ENCODE measurements at places on chromosomes 16 and 17.

DNA sequence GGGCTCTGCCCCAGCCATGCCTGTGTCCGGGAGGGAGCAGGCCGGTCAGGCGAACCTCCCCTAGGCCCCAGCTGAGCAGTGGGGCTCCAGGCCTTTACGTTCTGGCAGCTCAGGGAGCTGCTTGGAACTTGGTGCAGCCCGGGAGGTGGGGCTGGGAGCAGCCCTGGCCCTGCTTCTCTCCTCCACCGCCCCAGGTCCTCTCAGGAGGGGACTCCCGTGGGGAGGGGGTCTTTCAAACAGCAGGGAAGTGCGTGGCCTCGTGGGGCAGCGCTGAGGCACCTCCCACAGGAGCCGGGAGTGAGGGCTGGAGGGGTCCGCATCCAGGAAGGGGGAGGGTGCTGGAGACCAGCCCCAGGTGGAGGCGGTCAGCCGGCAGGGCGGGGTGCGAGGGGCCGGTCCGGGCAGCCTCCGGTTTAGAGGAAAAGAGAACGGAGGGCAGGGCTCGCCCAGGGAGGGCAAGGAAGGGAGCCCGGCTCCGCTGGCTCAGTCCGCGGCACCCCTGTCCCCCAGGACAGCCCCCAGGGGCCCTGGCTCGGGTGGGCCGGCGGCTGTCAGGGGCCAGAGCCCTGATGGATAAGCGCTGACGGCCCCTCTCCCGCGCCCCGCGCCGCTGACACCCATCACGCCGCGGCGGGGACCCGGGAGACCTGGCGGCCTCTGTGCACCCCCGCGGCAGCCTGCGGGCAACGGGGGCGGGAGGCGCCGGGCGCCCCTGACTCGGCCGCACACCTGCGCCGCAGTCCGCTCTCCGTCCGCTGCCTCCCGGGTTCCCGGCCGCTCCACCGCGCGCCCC, 587 bp upstream of the PRR35 start:
- DNase-seq: no peak

GRCh38 chr16:84810518-84811273, 9.1 kb upstream of the CRISPLD2 start:
- no peak for DNase-seq

DNA sequence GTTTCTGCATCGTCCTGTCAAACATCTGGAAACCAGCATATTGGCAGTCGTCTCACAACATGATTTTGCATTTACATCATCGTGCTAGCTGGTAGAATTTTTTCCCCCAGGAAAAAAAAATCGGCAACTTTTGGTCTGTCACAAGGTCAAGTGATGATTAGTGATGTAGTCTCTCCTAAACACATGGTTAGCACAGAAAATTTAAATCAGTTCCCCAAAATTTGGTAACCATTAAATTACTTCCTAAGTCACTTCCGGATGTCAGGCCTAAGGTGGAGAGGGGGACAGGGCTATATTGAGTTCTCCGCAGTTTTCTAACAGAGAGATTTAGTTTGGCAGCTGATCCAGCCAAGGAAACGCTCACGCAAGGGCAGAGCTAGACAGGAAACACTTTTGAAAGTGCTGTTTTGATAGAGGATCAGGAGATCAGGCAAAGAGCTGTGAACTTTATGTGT, 271.0 kb upstream of the TBX2 start:
- no peak for DNase-seq

DNA sequence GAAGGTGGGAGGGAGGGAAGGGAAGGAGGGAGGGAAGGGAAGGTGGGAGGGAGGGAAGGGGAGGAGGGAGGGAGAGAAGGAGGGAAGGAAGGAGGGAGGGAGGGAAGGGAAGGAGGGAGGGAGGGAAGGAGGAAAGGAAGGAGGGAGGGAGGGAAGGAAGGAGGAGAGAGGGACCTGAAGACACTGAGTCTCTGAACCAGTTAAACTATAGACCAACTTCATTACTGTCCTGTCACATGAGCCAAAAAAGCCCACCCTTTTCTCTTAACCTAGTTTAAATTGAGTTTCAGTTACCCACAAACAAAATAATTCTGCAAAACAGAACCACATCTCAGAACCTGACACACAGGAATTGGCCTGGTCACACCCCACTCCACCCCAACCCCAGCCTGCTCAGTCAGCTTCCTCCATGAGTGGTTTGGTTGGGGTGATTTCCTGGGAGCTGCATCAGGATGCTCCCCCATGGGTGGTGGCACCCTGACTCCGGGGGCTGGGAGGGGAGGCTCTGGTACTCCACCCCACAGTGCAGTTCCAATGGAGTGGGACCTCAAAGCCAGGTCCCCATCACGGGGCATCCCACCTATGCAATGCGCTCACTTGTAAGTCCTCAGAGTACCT, 4.7 kb upstream of the PRR29 start:
- DNase-seq: no peak

DNA sequence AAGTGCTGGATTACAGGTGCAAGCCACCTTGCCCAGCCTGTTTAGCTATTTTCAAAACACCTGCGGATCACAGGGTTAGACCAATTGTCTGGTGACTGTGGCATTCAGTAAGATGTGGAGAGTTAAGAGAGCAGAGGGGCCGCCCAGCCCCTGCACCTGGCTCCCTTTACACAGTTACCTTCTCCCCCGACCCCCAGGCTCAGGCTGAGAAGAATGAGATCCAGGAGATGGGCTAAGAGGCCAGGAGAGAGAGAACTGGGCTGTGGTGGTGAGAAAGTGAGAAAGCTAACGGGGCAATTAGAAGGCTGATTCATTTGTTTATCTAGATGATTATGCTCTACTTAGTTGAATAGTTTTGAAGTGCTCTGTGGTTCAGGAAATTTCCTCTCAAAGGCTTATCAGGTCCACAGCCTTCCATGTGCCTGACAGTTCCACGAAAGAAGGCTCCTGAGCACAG, 67.8 kb upstream of the AXIN2 start:
- no peak for DNase-seq

- DNase-seq: no peak
Measured at GRCh38 chr17:72143245-72143644, 22.4 kb downstream of the SOX9 start.

GRCh38 chr16:89613231-89613953, at the start of gene DPEP1:
TSS of gene DPEP1 (plus strand) at chr16:89613642. CDS start at chr16:89630411, 16,769 bp downstream.
- no peak for DNase-seq

DNA sequence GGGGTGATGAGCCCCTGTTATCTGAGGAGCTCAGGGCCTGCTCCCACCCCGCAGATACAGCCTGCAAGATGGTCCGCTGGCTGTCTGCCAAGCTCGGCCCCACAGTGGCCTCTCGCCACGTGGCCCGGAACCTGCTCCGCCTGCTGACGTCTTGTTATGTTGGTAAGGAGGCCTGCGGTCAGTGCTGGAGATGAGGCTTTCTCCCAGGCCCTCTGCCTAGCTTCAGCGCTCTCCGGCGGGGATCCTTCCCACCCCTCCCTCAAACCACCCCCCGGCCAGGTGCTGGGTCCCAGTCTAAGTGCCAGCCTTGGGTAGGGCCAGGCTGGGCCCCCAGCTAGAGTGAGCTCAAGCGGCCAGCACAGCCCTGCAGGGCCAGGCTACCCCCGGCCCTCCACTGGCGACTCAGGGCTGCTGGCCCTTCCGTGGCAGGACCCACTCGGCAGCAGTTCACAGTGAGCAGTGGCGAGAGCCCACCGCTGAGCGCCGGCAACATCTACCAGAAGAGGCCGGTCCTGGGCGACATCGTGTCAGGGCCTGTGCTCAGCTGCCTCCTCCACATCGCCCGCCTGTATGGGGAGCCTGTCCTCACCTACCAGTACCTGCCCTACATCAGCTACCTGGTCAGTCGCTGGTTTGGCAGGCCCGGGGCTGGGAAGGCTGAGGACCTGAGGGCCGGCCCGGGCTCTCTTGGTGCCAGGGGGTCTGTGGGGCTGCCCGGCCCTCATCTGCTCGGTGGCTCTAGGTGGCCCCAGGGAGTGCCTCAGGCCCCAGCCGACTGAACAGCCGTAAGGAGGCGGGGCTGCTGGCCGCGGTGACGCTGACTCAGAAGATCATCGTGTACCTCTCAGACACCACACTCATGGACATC, 6.1 kb downstream of the WDR81 start:
- DNase-seq: no peak

DNA sequence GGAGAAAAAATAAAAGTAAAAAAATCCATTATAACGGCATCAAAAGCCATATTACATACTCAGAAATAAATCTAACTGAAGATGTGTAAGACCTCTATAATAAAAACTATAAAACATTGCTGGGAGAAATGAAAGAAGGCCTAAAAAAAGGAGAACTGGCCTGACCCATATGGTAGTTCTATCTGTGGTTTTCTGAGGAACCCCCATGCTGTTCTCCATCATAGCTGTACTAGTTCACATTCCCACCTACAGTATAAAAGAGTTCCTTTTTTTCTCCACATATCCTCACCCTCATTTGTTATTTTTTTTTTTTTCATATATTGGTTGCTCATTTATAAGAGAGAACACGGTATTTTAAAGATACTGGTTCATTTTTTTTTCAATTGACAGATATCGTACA, 191.8 kb downstream of the STX8 start:
- no peak for DNase-seq

GRCh38 chr17:58686980-58687379, 4.9 kb downstream of the TEX14 start:
- DNase-seq: no peak

GRCh38 chr17:48925991-48926342, 17.8 kb downstream of the UBE2Z start:
- no peak for DNase-seq

DNA sequence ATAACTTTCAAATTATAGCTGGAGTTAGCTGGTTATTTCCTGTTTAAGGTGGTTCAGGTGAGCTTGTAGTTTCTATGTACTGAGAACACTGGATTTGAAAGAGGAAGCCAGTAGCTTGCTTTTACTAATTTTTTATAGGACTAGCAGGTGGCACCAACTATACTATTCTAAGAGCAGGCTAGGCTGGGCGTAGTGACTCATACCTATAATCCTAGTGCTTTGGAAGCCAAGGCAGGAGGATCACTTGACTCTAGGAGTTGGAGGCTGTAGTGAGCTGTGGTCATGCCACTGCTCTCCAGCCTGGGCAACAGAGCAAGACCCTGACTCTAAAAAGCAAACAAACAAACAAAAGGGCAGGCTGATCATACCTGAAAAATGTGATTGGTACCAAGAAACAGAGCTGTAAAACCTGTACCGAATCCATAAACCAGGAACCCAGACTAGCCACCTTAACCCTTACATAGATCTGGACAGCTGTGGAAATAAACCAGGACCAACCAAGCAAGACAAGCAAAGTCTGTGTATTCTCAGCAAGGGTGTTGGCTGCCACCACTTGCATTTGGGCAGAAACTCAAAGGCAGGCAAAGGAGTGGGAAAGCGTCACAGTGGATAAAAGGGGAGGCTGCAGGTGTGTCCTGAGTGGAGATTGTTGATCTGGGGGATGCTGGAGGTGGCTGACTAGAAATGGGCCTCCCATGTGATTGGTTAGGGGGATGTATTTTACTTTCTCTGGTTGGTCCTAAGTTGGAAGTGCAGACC, 36.3 kb downstream of the SLC47A1 start:
- DNase-seq: no peak

DNA sequence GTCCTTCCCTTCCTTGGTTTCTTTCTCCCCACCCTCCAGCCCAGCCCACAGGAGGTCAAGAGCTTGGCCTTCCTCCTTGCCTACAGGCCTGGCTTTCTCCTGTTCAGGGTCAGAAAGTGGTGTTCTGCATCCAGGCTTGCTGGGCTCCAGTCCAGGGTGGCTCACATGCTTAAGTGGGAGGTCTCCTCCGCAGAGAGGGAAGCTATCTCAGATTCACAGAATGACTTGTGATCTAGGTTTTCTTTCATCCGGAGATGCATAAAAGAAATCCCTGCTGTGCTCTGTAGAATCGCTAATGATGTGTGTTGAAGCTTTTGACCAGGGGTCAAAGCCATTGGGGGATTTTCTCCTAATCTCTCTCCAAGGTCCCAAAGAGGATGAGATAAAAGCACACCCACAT, 382.3 kb upstream of the EEF2KMT start:
- DNase-seq: no peak

GRCh38 chr16:87562201-87562600, 40.1 kb upstream of the JPH3 start:
- no peak for DNase-seq

- DNase-seq: no peak
Measured at GRCh38 chr16:87970186-87970585, 19.0 kb downstream of the BANP start.

DNA sequence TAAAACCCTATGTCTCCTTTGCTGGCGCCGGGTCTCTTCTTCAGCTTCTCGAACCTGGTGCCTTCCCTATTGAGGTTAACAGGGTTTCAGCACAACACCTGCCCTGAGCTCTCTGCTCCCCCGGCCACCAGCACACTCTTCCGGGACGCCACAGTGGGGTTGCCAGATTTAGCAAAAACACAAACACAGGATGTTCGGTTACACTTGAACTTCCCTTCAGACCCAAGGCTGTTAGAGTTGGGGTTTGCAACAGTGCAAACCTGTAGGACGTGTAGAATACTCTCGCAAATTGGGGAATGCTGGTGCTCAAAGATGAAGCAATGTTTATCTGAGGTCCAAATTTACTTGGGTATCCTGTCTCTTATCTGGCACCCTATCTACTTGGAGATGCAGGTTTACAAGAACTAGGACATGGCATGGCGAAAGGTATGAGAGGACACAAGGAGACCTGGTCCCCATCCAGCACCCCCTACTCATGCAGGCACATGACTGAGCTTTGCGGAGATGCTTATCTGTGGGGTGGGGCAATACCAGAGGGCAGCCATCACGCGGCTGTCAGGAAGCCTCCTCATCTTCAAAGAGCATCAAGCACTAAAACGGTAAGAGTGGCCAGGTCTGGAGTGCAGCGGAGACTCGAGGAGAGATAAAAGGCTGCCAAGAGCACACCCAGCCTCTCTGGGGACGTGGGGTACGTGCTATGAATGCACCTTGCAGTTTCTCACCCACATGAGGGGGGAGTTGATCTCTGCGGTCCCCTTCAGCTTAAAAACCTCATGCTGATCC, 52.8 kb downstream of the SDK2 start:
- peak; percentile 37 for DNase-seq

DNA sequence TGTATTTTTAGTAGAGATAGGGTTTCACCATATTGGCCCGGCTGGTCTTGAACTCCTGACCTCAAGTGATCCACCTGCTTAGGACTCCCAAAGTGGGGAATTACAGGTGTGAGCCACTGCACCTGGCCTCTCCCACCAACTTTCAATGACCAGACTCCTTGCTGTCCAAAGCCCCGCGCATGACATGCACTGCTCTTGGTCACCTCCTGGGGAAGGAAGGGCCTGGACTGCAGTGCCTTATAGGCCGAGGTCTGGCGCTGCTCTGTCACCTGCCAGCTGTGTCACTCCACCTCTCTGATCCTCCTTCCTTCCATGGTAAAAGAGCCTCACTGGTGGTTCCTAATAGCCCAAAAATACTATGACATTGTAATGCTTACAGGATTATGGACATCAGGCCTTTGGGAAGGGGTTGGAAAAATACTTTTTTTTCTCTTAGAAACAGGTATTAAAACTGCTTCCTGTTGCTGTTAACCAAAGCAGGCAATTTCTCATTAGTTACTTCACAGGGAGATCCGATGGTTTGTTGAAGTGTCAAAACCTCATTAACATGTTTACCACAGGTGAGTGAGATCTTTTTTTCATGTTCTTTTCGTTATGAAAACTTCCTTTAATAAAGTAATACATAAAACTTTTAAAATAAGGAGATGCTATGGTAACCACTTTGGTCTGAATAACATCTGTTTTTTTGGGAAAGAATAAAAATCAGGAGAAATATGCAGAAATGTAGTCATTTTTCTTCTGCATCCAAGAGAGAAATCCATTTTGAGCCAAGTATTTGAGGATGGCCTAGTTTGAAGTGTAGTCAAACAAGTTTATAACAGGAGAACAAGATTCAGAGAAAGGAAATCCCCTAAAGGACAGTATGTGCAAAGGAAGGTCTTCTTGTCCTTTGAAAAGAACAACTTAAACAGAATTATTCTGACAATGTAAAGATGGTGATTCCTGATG, 35.5 kb downstream of the GRB7 start:
- no peak for DNase-seq

- no peak for DNase-seq
Measured at GRCh38 chr16:30004424-30004776, 6.4 kb downstream of the DOC2A start.

Measured in stimulated activated naive B cell treated with anti-CD40 and anti-IgM and Interleukin-4, amounts not matched to agents 10 μg/mL and 1 μg/mL and 100 μg/mL, for 72 hours (primary cell).